GM03348 (cell line): ENCODE measurements at places on chromosomes 2 and 18.

DNA sequence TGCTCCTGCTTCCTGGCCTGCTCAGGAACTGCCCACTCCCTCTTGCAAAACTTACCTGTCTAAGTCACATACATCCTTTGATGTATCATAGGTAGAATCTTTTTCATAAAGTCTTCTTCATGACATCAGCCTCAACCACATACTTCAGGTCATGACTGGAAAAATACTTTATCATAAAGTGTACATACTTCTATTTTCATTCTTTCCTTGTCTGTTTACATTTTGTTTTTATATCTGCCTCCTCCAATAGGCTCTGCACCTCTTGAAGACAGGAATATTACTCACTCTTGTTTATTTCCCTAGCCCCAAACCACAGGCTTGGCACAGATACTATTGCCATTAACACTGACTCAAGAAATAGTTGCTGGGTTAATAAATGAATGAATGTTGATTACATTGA lies 43.6 kb upstream of the ZNF804A start:
- no peak for DNase-seq

DNA sequence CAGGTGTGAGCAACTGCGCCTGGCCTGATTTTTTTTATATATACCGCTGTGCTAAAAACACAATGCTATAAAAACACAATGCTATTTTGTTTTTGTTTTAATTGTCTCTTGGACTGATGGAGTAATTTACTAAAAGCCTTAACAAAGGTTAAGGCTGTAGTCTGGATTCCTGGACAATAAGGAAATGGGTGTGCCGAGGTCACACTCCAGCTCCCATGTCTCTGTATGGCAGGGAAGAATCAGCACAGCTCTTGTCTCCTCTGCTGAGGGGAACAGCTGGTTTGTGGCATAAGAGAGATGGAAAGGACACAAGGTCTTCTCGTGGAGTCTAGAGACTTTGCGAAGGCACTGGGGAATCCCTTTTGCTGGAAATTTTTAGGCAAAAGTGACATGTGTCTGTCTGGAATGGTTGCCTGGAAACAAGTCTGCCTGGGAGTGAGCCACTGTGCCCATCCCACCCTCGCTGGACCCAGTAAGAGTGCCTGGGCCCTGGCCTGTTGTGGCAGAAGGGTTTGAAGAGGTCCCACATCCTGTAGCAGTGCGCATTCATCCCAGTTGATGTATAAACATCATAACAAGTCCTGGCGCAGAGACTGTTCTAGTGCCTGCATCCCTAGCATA lies 73.1 kb downstream of the MAPK4 start:
- no peak for DNase-seq

DNA sequence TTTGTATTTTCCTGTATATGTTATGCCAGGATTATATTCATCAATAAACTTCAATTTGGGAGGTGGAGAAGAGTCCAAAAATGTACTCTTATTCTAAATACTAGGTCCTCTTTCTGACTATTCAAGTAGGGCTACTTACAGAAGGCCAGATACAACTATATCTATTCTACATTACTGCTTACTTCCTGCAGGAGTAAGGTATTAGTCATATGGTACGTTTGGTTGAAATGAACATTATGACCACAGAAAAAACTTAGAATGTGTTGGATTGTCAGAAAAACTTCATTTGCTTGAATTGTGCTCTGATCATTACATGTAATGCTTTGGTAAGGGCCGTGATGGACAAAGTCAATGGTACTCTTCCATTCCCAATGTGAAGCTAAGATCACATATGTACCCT lies 35.0 kb downstream of the STAT4 start:
- DNase-seq: no peak

DNA sequence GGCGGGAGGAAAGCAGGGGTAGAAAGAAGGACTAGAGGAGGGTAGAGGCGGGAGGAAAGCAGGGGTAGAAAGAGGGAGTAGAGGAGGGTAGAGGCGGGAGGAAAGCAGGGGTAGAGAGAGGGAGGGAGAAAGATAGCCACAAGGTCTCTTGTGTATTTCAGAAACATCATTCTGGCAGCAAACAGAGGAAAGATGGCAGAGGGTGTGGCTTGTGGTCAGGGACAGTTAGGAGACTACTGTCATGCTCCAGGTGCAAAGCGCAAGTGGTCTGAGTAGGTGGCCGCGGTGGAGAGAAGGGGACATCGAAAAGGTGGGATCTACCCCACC lies 82.4 kb upstream of the TAF1B start:
- DNase-seq: no peak

GRCh38 chr2:48483916-48484315 lies 46.0 kb upstream of the STON1 start:
- DNase-seq: no peak

DNA sequence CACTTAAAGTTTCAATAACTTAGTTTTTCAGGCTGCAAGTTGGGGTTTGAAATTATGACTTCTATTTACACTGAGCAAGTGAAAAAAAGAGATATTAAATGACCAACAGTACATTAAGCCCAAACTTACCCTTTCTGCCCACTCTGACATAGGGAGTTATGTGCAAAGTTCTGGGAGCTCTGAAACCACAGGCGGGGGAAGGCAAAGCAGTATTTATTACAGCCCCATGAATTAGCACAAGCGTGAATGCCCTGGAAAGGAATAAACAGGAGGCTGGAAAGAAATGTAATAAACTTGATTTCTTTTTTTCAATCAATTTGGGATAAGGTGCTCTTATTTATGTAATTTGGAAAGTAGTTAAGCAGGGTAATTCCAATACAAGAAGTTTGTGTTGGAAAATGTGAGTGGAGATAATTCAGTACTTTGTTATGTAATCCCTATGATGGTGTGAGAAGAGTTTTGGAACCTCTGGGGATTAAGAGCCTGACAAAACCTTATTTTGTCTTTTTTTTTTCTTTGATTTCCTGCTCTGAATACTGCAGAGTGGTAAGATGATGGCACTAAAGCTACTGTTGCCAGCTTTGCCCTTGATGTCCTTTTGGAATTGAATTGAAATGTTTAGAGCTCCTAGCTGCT lies 351.5 kb downstream of the ARHGAP15 start:
- no peak for DNase-seq

DNA sequence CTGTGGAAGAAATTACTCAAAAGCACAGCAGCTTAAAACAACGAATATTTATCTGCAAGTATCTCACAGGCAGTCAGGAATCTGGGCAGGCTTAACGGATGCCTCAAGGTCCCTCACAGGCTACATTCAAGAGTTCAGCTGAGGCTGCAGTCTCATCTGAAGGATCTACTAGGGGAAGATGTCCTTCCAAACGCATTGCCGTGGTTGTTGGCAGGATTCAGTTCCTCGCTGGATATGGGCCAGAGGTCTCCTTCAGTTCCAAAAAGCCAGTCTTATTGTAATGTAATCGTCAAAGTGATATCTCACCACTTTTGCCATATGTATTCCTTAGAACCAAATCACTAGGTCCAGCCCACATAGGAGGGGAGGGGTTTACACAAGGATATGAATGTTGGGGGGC lies 98.2 kb upstream of the EPAS1 start:
- no peak for DNase-seq

DNA sequence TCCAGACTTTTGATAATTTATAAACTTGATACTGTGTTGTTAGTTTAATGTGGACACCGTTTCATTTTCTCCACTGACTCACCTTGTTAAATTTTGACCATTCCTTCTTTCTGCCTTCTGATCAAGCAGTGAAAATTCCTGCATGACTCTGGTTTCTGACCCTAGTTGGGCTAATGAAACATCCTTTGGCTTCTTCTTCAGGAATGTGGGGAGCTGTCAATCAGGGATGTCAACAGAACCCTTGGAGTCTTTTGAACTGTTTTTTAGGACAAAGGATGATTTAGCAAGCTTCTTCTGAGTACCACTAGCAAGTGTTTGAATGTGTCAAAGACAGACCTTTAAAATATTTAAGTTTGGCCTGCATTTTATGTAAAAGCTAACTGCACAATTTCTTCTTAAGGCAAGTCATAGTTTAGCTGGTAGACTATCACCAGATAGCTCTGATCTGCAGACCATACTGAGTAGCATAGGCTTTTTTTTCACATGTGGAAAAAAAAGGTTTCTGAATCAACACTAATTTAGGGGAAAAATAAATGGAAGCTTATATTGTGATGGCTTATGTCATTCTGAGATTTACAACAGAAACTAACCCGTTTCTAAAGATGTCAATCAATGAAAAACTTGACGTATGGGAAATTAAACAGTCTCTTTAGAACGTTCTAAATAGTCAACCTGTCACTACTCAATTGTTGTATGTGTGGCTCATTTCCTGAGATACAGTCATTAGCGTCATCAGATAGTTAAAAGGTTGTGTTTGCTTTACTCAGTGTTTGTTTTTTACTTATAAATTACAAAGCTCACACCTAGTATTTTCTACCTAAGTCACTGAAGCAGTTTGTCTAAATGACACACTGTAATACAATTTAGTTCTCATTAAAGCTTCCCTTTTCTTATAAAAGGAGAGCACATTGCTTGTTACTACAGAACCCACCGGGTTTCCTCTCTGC lies 311.4 kb downstream of the PTPRM start:
- DNase-seq: no peak

- DNase-seq: no peak
Measured at GRCh38 chr2:147464737-147465357, 380.0 kb upstream of the ACVR2A start.

- DNase-seq: no peak
Measured at GRCh38 chr2:96522304-96523203, 14.0 kb upstream of the ARID5A start.

- DNase-seq: peak; percentile 78
Measured at GRCh38 chr2:224145751-224146355, 106.8 kb upstream of the SERPINE2 start.

DNA sequence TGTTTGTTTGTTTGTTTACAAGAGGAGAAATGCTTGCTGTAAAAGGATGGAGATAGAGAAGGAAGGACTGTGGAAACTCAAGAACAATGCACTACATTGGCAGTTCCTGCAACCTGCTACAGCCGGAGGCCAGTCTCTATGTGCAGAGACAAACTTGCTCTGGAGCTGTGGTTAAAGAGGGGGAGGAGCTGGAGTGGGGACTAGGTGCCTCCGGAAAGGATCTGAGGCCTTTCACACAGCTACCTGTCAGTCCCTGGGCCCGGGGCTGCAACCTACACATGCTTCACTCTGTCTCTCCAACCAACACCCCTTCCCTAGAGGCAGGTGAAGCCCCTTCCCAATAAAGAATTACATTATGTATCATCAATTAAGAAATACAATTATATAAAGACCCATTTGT lies 1234.0 kb upstream of the ZEB2 start:
- no peak for DNase-seq

DNA sequence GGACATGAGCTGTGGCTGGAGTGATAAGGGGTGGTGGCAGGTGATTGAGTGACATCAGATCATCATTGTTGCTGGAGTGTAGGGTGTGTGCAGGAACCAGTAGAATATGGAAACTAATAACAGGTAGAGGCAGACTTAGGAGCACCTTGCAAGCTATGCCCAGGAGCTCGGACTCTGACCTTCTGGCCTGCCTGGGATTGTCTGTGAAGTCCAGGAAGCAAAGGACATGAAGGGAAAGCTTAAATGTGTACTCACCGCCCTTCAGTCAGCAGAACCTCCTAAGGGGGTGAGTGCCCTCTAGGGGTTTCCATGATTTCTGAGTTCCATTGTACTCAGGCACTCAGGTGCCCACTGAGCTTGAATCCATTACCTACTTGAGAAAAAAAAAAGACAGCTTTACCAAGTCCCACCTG lies 104.2 kb downstream of the CRIM1 start:
- no peak for DNase-seq

- peak; percentile 67 for DNase-seq
Measured at GRCh38 chr2:9249020-9249800, 42.6 kb downstream of the ASAP2 start.

GRCh38 chr2:31784868-31785267 lies 204.1 kb upstream of the SRD5A2 start:
- DNase-seq: no peak

DNA sequence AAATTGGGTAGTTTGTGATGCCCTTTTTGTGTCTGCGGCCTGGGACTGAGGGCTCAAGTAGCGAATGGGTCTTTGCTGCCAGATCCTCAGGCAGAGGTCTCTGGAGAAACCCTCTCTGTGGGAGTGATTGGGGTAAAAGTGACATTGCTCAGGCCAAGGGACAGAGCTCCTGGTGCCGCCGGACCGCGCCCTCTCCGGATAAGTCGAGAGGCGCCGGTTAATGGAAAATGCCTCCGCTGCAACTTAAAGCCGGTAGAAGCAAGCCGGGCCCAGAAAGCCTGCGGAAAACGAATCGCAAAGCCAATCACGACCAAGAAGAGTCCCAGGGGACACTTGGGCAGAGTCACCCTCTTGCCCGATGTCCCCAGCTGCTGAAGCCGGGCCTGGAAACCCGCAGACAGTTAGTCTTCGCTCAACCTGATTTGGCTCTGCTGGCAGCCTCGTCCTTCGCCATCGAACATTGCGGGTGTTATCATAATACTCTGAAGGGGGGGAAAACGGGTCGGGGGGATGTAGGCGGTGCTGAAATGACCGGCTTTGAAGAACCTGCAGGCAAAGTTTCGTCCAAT lies 352 bp upstream of the HOXD12 start:
- DNase-seq: no peak
